ENCODE measurements at places on chromosomes 3 and 15.

DNA sequence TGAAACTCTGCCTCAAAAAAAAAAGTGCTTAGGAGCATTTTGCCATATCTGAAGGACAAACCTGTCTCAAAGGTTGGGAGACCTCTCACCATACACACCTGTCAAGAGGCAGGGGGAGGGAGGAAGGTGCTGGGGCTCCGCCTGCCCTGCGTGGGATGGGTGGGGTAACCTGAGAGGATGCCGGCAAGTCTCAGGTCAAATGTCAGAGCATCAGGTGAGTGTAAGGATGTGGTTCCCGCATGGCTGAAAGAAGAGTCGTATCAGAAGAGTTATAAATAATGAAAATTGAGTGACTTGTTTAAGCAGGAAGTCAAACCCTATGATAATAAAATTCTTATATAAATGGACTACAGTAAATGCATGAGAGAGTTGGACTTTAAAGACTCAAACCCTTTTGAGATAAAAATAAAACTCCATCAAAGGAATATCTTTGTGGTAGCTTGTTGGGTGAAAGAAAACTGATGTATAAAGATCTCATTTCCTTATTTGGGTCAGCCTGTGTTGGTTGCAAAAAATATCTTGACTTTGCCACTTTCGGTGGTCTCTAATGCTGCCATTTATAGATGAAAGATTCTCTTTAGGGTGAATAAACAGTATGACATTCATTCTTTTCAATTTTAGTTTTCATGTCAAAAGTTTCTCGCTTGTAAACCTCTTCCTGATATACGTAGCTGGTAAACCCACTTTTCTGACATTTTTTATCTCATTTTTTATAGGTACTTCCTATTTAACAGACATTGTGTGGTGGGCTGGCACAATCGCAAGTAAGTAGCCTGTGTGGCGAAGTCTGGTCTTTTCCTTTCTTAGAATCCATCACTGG, 23.8 kb downstream of the NIPA1 start:
- no peak for DNase-seq

- DNase-seq, result no peak
Measured at GRCh38 chr15:26191193-26191592, 328.1 kb upstream of the ATP10A start.

GRCh38 chr3:67048715-67049074, 50.6 kb downstream of the KBTBD8 start:
- DNase-seq, result no peak

DNA sequence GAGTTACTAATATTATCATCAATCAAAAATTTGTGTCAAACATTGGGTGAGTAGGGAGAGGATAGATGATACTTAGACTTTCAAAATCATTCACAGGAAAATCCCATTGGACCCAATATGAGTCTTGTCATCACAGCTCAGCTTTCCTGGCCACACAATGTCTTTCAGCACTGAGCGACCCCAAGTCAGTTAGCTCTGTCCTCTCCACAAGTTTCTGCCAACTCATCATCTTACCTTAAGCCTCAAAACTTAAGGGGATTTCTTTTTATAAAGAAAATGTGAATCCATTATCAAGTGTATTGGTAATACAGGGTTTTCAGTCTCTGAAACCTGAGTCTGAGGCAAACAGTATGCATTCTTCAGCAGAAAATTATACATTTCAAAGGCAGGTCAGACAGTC, 55.8 kb downstream of the SUMF1 start:
- no peak for DNase-seq

- no peak for DNase-seq
Measured at GRCh38 chr3:4985330-4986174, 6.3 kb downstream of the BHLHE40 start.

DNA sequence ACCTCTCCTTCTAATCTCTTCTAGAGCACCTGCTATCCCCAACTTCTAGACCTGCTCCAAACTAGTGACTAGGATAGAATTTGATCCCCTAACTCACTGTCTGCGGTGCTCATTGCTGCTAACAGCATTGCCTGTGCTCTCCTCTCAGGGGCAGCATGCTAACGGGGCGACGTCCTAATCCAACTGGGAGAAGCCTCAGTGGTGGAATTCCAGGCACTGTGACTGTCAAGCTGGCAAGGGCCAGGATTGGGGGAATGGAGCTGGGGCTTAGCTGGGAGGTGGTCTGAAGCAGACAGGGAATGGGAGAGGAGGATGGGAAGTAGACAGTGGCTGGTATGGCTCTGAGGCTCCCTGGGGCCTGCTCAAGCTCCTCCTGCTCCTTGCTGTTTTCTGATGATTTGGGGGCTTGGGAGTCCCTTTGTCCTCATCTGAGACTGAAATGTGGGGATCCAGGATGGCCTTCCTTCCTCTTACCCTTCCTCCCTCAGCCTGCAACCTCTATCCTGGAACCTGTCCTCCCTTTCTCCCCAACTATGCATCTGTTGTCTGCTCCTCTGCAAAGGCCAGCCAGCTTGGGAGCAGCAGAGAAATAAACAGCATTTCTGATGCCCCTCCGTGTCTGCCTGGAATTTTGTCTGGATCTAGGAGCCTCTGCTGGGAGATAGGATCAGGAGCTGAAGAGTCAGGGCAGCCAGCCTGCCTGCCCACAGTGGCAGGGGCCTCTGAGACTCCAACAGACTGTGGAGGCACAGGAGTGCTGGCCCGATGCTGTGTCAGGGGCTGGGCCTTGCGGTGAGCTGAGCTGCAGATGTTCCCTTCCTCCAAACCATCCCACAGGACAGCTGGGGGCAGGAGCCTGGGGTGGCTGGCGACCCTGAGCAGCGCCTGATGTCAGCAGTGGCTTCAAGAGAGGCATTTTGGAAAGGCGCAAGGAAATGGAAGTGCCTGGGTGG, 3.0 kb downstream of the ISLR start:
- no peak for DNase-seq

DNA sequence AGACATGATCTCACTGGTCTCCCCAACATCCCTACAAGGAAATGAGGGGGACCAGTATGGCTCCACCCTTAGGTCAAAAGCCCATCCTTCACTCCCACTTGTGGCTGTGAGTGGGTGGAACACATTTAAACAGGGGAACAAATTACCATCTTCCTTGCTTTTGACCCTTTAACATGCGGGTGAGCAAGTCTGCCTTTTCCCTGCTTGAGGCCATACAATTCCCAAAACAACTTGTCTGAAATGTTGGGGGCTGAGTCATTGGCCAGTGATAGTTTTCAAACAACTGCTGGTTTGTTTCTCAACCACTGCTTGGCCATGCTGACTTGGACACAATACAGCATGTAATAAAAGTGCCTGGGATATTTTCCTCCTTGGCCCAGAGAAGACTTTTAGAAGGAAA, 39.6 kb downstream of the COL8A1 start:
- no peak for DNase-seq

DNA sequence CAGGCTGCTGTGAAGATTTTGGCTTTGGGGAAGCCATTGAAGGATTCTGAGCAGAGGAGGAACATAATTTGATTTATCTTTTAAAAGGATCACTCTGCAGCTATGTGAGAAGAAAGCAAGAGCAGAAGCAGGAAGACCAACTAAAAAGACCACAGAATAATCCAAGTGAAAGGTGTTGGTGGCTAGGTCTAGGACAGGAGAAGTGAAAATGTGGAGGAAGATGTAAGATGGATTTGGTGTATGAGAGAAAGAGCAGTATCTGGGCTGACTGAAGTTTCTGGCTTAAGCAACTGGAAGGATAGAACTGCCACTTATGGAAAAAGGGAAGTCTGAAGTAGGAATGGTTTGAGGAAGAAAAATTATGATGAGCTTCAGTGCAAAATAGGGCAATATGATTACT, 62.0 kb downstream of the SFMBT1 start:
- no peak for DNase-seq

GRCh38 chr15:76328958-76329357, 7.6 kb upstream of the ISL2 start:
- DNase-seq, result no peak

DNA sequence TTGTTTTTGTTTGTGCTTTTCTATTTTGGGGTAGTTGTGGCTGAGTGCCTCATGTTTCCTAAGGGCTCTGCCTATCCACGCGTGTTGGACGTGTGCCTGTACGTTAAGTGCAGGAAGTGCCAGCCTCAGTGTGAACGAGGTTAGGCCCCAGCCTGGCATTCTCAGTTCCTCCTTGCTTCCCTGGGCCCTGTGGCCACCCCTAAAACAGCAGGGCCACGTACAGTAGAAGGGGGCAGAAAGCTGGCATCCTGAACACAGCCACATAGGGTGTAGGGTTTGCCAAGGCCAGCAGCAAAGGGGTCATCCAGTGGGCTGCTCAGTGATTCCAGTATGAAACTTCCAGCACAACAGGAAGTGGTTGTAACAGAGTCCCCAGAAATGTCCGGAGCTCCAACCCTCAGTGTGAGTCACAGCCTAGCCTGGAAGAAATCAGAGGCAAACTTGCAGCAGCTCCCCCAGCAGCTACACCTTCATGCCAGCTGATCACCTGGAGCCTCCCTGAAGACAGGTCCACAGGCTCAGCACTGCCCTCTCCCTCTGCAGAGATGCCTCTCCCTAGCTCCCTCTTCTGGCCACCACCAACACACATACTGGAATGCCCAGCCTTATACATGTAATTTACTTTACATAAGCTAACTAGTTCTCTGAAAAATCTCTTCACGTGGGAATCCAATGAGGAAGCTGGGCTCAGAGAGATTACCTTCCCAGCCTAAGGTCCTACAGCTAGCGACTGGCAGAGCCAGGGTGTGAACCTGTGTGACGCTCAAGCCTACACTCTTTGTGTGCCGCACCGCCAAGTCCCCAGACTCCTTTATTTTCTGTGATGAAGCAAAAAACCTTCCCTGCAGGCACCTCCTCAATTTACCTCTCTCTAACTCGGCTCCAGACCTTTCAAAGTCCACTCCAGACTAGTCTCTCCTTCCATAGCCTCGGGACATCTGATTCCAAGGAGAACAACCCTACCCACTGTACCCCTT, 26.6 kb downstream of the ILDR1 start:
- peak; percentile 10 for DNase-seq

DNA sequence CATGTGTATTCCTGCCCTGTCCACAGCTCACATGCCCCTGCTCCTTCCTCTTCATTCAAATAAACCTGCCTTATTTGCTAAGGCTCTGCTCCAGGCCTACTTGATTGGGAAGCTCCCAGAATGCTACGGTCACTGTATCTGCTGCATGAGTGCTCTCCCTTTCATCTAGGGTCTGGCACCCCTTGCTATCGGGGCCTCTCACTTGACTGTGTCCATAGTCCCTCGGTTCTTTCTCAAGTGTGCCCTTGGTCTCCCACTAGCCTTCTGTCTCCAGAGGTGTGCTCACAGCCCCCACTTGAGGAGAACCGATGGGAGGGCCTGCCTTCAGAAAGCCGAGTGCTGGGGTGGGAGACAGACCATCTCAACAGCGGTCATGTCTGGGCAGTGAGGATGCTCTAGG, 57.4 kb upstream of the NMNAT3 start:
- DNase-seq, result no peak

- no peak for DNase-seq
Measured at GRCh38 chr3:39282057-39282456, 2.2 kb upstream of the CX3CR1 start.

- DNase-seq, result no peak
Measured at GRCh38 chr3:66376568-66376967, 124.3 kb downstream of the LRIG1 start.

- DNase-seq, result no peak
Measured at GRCh38 chr3:184602372-184603150, 41.0 kb downstream of the EPHB3 start.

- no peak for DNase-seq
Measured at GRCh38 chr3:138600100-138600745, 6.2 kb upstream of the CEP70 start.

GRCh38 chr3:32105291-32106131, 909 bp upstream of the GPD1L start:
- DNase-seq, result no peak

- no peak for DNase-seq
Measured at GRCh38 chr3:13025778-13026518, 47.3 kb downstream of the IQSEC1 start.

GRCh38 chr3:50100956-50101845, 12.5 kb downstream of the RBM5 start:
- no peak for DNase-seq

GRCh38 chr3:62332017-62332416, 41.3 kb downstream of the FEZF2 start:
- no peak for DNase-seq

GRCh38 chr3:149494022-149494758, 19.7 kb downstream of the TM4SF4 start:
- peak; percentile 27 for DNase-seq

DNA sequence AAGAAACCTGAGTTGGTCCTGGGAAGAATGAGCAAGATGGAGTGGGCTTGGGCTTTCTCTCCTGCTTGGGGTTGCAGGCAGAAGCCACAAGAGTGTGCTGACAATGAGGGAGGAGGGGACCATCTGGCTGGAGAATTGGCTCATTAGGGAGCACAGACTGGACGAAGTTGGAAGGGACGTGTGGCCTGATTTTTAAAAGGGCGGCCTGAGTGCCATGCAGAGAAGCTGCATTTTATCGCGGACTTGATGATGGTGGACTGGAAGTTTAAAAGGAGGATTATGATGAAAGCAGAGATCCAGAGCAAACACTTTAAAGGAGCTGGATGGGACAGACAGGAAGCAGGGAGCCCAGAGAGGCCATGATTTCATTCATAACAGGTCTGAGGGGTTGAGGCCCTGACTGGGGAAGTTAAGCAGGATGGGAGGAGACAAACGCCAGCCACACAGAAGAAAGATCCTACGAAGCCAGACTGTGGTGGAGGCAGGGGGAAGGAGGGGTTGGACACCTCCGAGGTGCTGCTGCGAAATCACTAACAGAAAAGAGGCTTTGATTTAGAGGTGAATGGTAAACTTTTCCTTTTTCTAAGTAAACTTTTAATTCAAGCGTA, 23.6 kb downstream of the TLNRD1 start:
- no peak for DNase-seq

- DNase-seq, result no peak
Measured at GRCh38 chr3:11535243-11535960, 108.3 kb downstream of the VGLL4 start.

GRCh38 chr3:176785171-176785570, 412.1 kb downstream of the TBL1XR1 start:
- DNase-seq, result no peak

- DNase-seq, result no peak
Measured at GRCh38 chr3:146968204-146968651, 363.1 kb upstream of the PLSCR5 start.

GRCh38 chr3:33115024-33115768, 1.4 kb downstream of the CRTAP start:
- peak; percentile 30 for DNase-seq

- DNase-seq, result no peak
Measured at GRCh38 chr15:69337138-69337537, 38.4 kb downstream of the PAQR5 start.

- DNase-seq, result peak; percentile 2
Measured at GRCh38 chr3:111072031-111072921, 660 bp downstream of the NECTIN3 start.
